M059J (cell line): ENCODE measurements at places on chromosomes 12 and 14. TPM values are rescaled to one million over a fixed set of nuclear protein-coding genes. Genes with fewer than 3 reads are reported as not detected.

DNA sequence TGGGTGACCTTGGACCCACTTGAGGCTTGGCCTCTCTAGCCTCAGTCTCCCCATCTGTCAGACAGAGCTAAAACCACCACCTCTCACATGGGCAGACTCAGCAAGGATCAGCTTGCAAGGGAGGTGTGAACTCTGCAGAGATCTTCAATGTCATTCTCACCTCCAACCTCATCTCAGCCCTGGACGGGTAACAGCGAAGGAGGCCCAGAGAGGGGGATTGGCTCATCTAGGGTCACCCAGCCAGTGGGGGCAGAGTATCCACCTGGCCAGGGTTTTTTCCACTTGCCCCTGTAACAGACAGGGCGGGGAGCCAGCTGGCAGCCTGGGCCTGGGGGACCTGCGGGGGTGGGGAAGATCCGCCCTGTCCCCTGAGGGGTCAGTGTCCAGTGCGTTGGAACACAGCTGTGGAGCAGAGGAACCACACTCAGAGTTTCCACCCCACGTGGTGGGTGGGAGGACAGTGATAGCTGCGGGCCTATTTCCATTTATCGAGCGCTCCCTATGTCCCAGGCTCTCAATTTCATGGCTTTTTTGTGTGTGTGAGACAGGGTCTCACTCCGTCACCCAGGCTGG is 27.4 kb downstream of the DTX1 start:
- no peak for DNase-seq

- DNase-seq: no peak
Measured at GRCh38 chr14:74357585-74357984, 9.3 kb downstream of the VRTN start.

The IL22 gene
- not detected in 2 replicates for total RNA-seq

- DNase-seq: no peak
Measured at GRCh38 chr12:88433997-88434703, 146.1 kb downstream of the KITLG start.

The NID2 gene
- total RNA-seq: 69.9 and 72.7 TPM in 2 replicates

The SLC38A6 gene
- 24.1 and 27.7 TPM in 2 replicates for total RNA-seq

The RPGRIP1 gene
- not detected in 2 replicates for total RNA-seq

GRCh38 chr12:47314996-47315395 is 235.2 kb upstream of the AMIGO2 start:
- DNase-seq: no peak

The APOLD1 gene
- 16.9 and 18.9 TPM in 2 replicates for total RNA-seq

- peak; percentile 24 for DNase-seq
Measured at GRCh38 chr12:94649349-94650142, 811 bp downstream of the TMCC3 start.

GRCh38 chr12:22412581-22412980 is 78.1 kb upstream of the ST8SIA1 start:
- DNase-seq: no peak

DNA sequence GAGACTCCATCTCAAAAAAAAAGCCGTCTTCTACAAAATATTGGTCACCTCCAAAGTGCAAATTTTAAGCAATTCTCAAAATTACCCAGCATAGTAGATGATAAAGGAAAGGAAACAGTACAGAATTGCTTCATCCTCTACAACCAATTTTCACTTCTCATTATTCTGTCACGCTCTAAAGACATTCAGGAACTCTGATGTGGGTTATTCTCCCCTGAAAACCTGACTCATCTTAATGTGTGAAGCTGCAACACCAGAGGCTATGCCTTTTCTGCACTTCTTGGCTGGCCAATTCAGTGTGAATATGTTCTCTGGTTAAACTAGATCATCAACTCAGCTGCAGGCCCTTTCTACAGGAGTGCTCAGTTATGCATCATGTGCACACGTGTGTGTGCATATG is 11.0 kb downstream of the PTGER2 start:
- DNase-seq: peak; percentile 77
